ENCODE measurements at places on chromosomes 7 and 10. TPM values are rescaled to one million over a fixed set of nuclear protein-coding genes. Genes with fewer than 3 reads are reported as not detected.

Gene SUN3
- not detected for total RNA-seq

Gene UBN2
- total RNA-seq = 3.7 TPM

Gene CPA1
- not detected for total RNA-seq

Gene CCDC172
- total RNA-seq = not detected

Gene UNCX
- not detected for total RNA-seq

Gene BTBD16
- not detected for total RNA-seq

Gene BHLHA15
- not detected for total RNA-seq

Gene WIPF3
- total RNA-seq = 4.6 TPM

Gene AEBP1
- 1,349 TPM for total RNA-seq

Gene LRRC18
- not detected for total RNA-seq

Gene NOLC1
- total RNA-seq = 33.3 TPM

Gene PPP1R9A
- total RNA-seq = 0.85 TPM

Gene SLC18A3
- total RNA-seq = not detected

Gene PRF1
- 6.2 TPM for total RNA-seq

Gene REPIN1
- total RNA-seq = 123 TPM

Gene RADIL
- total RNA-seq = 42.4 TPM

Gene TWIST1
- total RNA-seq = 2.0 TPM
